ENCODE measurements at places on chromosomes 11 and 22. TPM values are rescaled to one million over a fixed set of nuclear protein-coding genes. Genes with fewer than 3 reads are reported as not detected.

Gene POU2F3
- not detected for total RNA-seq

Gene ANO3
- total RNA-seq: under 0.01 TPM

Gene TRIM6
- 6.5 TPM for total RNA-seq

Gene MRGPRF
- 61.3 TPM for total RNA-seq

Gene PDE2A
- total RNA-seq: under 0.01 TPM

Gene PATE4
- not detected for total RNA-seq

Gene PANX2
- total RNA-seq: 0.43 TPM

Gene MCM5
- total RNA-seq: 30.6 TPM

Gene KBTBD3
- 2.6 TPM for total RNA-seq

Gene SERPING1
- 10.8 TPM for total RNA-seq

Gene ISX
- not detected for total RNA-seq

Gene SLC29A2
- total RNA-seq: 0.64 TPM

Gene DYNC2H1
- total RNA-seq: 44.9 TPM

Gene CCDC89
- 3.9 TPM for total RNA-seq

Gene MALAT1
- total RNA-seq: 16,563 TPM

Gene ACRV1
- total RNA-seq: not detected

Gene YPEL1
- under 0.01 TPM for total RNA-seq

Gene MB
- total RNA-seq: not detected

Gene SLC22A8
- not detected for total RNA-seq

Gene BAIAP2L2
- total RNA-seq: 2.3 TPM

Gene GGA1
- total RNA-seq: 39.0 TPM

Gene PATZ1
- 19.0 TPM for total RNA-seq

Gene IFITM10
- total RNA-seq: 0.32 TPM

Gene OR8A1
- not detected for total RNA-seq

Gene C22orf42
- not detected for total RNA-seq

Gene MIF
- 161 TPM for total RNA-seq

Gene PANX3
- not detected for total RNA-seq

Gene OR5P2
- total RNA-seq: under 0.01 TPM
